ENCODE measurements at places on chromosomes 2 and 18. TPM values are rescaled to one million over a fixed set of nuclear protein-coding genes. Genes with fewer than 3 reads are reported as not detected.

DNA sequence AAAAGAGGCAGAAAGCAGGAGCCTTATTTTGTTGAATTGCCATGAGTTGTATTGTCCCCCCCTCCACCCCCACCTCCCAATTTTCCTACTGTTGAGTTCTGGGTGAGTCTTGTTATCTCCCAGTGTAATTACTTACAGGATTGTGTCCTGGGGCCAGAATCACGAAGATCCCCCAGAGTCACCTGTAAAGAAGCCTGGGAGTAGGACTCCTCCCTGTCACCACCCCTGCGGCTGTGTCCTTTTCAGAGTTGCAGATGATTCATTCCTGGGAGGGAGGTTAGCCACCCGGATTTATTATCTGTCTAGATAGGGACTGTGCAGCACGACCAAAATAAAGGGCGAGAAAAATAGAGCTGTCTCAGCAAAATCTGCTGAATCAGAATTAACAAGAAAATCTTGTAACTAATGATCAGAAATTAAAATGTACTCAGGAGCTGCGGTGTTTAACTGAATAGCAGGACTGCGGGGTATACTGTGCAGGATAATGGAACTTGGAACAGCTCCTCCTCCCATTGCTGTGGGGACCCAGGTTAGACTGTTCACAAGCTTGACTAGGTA, 81.7 kb upstream of the CAPN13 start:
- no peaks in the 10 kb centered on the region for H3K36me3 ChIP-seq
- no peak for DNase-seq
- no peak overlapping the region for H3K4me3 ChIP-seq
- H3K4me1 ChIP-seq = no peaks in the 10 kb centered on the region

GPBAR1 gene
- total RNA-seq = 0.26 TPM

DNA sequence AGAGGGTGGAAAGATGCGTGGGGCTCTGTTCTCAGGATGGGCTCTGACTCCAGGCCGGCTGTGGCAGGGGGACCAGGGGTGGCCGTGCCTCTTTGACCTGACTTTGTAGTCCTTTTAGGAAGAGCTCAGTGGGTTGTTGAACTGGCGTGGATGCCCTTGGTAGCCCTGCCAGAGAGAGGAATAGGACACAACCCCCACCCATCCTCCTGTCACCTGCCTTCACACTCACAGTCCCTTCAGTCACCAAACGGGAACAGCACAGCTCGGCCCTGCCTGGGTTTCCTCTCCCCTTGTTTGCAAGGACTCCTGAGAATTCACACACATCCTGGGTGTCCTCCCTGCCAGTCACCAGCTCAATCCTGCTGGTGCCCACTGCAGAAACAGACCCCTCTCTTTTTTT, 20.1 kb upstream of the MRPL33 start:
- H3K27me3 ChIP-seq = no peaks in the 10 kb centered on the region
- H3K27ac ChIP-seq = no peak overlapping the region
- peaks cover 7% of the 10 kb centered on the region for H3K4me1 ChIP-seq
- H3K36me3 ChIP-seq = no peaks in the 10 kb centered on the region
- H3K4me3 ChIP-seq = no peak overlapping the region

- no peaks in the 10 kb centered on the region for H3K4me1 ChIP-seq
- no peaks in the 10 kb centered on the region for H3K36me3 ChIP-seq
- H3K4me3 ChIP-seq = no peak overlapping the region
- H3K27me3 ChIP-seq = no peaks in the 10 kb centered on the region
- H3K27ac ChIP-seq = no peak overlapping the region
- no peak for DNase-seq
These were observed 188.8 kb downstream of the TSN start for GRCh38 chr2:121944072-121944831.

CLEC4F gene
- total RNA-seq = not detected

GRCh38 chr2:26454561-26455001, 23.3 kb downstream of the OTOF start:
- no peak overlapping the region for H3K4me3 ChIP-seq
- H3K36me3 ChIP-seq = no peaks in the 10 kb centered on the region
- DNase-seq = no peak
- H3K27me3 ChIP-seq = no peaks in the 10 kb centered on the region
- peaks cover 20% of the 10 kb centered on the region for H3K4me1 ChIP-seq

DNA sequence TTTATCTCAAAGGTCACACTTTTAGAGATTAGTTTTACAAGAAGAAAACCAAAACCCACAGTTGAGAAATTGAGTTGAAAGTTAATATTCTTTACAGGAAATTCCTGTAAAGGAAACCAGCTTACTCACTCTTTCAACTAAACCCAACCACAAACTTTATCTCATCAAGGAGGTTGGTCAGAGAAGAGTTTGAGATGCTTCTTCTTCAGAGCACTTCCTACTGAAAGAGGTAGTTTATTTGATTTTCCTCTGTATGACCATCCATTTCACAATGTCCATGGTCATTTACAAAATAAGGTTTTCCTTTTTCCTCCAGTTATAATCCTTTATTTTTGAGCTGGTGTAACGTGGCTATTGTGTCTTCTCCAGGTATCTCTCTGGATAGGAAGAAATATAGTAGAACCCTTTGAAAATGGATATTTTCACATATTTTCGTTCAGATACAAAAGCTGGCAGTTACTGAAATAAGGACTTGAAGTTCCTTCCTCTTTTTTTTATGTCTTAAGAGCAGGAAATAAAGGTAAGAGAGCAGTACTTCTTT, 4.5 kb upstream of the IL18RAP start:
- H3K27me3 ChIP-seq = no peaks in the 10 kb centered on the region
- H3K36me3 ChIP-seq = no peaks in the 10 kb centered on the region
- no peaks in the 10 kb centered on the region for H3K4me1 ChIP-seq
- no peak for DNase-seq

- H3K36me3 ChIP-seq = no peaks in the 10 kb centered on the region
- peaks cover 10% of the 10 kb centered on the region for H3K4me1 ChIP-seq
- H3K27ac ChIP-seq = no peak overlapping the region
- no peak for DNase-seq
These were observed 27.9 kb upstream of the ASNSD1 start for GRCh38 chr2:189633392-189633811.

GRCh38 chr2:48719480-48720177, 35.9 kb downstream of the LHCGR start:
- H3K27me3 ChIP-seq = no peaks in the 10 kb centered on the region
- peaks cover 14% of the 10 kb centered on the region for H3K4me1 ChIP-seq
- H3K36me3 ChIP-seq = no peaks in the 10 kb centered on the region
- no peak for DNase-seq

RGPD4 gene
- not detected for total RNA-seq

SGO2 gene
- total RNA-seq = 2.2 TPM

LYPD6B gene
- total RNA-seq = 3.1 TPM

- DNase-seq = no peak
- H3K27ac ChIP-seq = no peak overlapping the region
- H3K4me3 ChIP-seq = peak overlapping the region; percentile 32
- H3K4me1 ChIP-seq = peaks cover 13% of the 10 kb centered on the region
- H3K27me3 ChIP-seq = no peaks in the 10 kb centered on the region
- H3K36me3 ChIP-seq = no peaks in the 10 kb centered on the region
These were observed 186.5 kb upstream of the FANCL start for GRCh38 chr2:58427572-58428095.

DNA sequence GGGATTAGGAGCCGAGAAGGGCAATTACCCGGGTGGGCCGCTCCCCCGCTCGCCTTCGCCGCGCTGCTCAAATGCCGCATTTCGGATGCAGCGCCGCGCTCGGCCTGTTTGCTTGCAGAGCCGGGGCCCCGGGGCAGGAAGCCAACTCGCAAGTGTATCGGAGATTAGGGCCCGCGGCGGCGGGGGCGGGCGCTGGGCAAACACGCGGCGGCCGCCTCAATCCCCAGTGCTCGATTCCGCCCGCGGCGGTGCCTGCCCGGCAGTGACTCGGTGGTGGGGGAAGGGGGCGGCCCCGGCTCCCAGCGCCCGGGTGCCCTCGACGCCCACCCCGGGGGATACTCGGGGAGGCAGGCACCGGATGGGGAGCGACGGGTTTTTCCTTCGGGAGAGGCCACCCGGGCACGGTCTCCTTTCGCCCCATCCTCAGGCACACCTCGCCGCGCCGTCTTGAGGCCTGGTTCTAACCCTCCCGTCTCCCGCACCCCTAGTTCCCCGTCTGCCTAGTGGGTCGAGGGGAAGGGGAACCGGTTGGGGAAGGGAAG, 26.6 kb upstream of the NOTO start:
- DNase-seq = no peak
- peaks cover 81% of the 10 kb centered on the region for H3K27me3 ChIP-seq
- H3K36me3 ChIP-seq = no peaks in the 10 kb centered on the region
- peak overlapping the region; percentile 77 for H3K27ac ChIP-seq
- peak overlapping the region; percentile 62 for H3K4me3 ChIP-seq

CIB4 gene
- 0.57 TPM for total RNA-seq

NOTO gene
- not detected for total RNA-seq

GATA6 gene
- 2.2 TPM for total RNA-seq

DNA sequence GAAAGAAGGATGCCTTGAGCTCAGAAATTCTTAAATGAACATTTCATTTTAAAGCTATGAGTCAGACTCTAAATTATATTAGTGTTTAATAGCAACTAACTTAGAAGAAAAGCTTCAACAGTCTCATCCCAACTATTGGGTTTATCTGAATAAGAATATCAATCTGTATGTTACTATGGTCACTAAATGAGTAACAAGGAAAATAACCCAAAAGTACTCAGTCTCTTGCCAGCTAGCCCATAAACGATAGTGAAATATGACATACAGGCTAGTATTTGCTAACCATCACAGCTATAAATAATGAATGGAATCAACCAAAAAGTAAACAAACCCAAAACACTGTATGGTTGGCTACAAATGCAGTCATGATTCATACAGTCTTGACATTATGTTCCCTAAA, 174.9 kb downstream of the RAB3GAP1 start:
- no peaks in the 10 kb centered on the region for H3K36me3 ChIP-seq
- H3K4me3 ChIP-seq = no peak overlapping the region
- H3K27ac ChIP-seq = no peak overlapping the region

DNA sequence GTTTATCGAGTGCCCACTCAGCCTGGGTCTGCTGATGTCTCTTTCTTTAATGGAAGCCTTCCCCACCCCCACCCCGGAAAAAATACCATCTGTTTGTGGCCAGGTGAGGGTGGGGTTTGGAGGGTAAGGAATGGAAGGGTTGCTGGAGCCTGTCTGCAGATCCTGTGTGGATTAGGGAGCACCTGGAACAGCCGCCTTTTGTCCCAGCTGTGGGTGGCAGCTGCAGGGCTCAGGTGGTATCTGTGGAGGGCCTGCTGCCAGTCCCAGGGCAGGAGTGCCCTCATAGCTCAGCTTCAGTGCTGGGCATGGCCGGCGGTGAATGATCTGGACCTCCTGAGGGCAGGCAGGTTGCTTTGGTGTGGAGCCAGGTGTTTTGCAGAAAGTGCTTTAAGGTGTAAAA, 45.3 kb downstream of the IMPA2 start:
- peaks cover 60% of the 10 kb centered on the region for H3K4me1 ChIP-seq
- peaks cover 3% of the 10 kb centered on the region for H3K36me3 ChIP-seq
- no peaks in the 10 kb centered on the region for H3K27me3 ChIP-seq
- no peak for DNase-seq
- peak overlapping the region; percentile 93 for H3K27ac ChIP-seq

DNA sequence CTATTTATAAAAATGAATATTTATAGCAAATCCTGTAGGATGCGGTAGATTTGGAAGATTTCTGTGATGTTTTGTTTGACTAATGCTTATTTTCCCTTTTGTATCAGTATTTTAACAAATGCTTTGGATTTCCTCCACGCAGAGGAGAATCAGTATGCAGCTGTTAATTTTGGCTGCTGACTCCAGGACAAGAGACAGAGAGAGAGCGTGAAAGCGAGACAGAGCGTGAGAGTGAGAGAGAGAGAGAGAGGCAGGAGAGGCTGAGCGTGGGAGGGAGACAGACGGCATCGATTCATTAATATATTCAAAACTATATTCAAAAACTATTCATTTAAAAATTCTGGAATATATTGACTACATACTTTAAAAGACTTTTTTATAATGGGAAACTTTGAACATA, 62.5 kb downstream of the RRM2 start:
- H3K27me3 ChIP-seq = no peaks in the 10 kb centered on the region
- H3K27ac ChIP-seq = no peak overlapping the region
- H3K36me3 ChIP-seq = no peaks in the 10 kb centered on the region

MREG gene
- total RNA-seq = 43.7 TPM

DNA sequence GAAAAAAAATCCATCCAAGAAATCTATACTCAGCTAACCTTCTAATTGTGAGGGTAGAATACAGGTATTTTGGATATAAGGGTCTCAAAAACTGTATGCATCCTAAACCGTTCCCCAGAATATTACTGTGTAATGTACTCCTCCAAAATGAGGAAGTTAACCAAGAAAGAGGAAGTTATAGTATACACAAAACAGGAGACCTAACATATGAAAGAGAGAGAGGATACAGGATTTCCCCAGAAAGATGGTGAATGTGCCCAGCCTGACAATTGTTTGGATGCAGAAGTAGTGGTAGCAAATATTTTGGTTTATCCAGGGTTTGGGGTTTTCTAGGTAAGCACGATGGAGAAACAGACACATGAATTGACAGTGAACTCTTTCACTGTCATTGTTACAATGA, 50.6 kb downstream of the GALNT3 start:
- H3K27me3 ChIP-seq = no peaks in the 10 kb centered on the region
- H3K27ac ChIP-seq = no peak overlapping the region
- H3K4me1 ChIP-seq = no peaks in the 10 kb centered on the region
- H3K36me3 ChIP-seq = peaks cover 34% of the 10 kb centered on the region

- H3K4me1 ChIP-seq = no peaks in the 10 kb centered on the region
- no peak overlapping the region for H3K27ac ChIP-seq
- no peak overlapping the region for H3K4me3 ChIP-seq
- H3K36me3 ChIP-seq = no peaks in the 10 kb centered on the region
- DNase-seq = no peak
These were observed 683.4 kb upstream of the FSHR start for GRCh38 chr2:49837561-49838293.

CREG2 gene
- 0.67 TPM for total RNA-seq

MAPK4 gene
- total RNA-seq = 0.19 TPM

DNA sequence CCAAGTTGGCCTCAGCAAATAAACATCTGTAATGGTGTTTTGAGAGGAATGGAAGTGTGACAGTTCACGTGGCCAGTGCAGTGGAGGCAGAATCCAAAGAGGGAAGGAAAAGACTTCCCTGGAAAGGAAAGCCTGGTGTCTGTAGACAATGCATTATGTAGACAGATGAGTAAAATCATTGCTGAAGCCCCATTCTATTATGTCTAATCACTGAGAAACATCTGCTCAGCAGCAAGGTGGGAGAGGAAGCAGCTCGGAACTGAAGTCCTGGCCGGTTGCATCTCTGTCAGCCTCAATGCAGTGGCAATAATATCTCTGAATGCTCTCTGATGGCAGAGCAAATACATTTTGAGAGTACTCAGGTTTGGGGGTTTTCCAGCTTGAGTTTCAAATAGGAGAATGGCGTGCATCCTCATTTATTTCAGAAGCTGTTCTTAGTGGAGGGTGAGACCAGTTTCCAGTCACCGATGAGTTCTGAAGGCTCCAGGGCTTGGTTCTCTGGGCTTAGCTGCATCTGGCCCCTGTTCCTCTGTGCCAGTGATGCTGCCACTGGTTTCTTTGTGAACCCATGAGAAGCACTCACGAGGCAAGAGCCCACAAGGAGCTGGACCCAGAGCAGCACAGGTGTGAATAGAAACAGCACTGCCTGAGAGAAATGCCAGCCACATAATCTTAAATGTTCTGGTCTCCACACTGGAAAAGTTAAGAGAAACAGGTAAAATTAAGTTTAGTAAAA, 63.3 kb downstream of the RPIA start:
- no peaks in the 10 kb centered on the region for H3K36me3 ChIP-seq
- H3K27ac ChIP-seq = no peak overlapping the region
- H3K4me3 ChIP-seq = no peak overlapping the region

- no peak overlapping the region for H3K4me3 ChIP-seq
- no peaks in the 10 kb centered on the region for H3K4me1 ChIP-seq
- H3K27me3 ChIP-seq = no peaks in the 10 kb centered on the region
- H3K27ac ChIP-seq = no peak overlapping the region
- no peak for DNase-seq
These were observed 85.4 kb upstream of the EML6 start for GRCh38 chr2:54638103-54638502.

SFT2D3 gene
- total RNA-seq = 10.5 TPM
